Omental fat pad (tissue), 4 donors: ENCODE measurements at places on chromosomes 7 and 10.

GRCh38 chr7:101891936-101892640 lies 74.7 kb downstream of the CUX1 start:
- no peak for DNase-seq

DNA sequence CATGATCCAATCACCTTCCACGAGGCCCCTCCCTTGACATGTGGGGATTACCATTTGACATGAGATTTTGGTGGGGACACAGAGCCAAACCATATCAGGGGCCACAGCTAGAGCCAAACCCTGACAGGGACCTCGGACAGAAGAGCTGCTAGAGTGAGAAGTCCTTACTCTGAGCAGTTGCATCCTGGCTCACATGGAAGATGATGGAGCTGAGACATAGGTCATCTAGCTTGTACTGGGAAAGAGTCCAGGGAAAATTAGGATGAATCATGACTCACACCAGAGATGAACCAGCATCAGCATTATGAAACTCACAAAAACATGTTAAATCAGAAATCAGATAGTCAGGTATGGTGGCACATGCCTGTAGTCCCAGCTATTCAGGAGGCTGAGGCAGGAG lies 12.8 kb upstream of the FMC1 start:
- no peak for DNase-seq

DNA sequence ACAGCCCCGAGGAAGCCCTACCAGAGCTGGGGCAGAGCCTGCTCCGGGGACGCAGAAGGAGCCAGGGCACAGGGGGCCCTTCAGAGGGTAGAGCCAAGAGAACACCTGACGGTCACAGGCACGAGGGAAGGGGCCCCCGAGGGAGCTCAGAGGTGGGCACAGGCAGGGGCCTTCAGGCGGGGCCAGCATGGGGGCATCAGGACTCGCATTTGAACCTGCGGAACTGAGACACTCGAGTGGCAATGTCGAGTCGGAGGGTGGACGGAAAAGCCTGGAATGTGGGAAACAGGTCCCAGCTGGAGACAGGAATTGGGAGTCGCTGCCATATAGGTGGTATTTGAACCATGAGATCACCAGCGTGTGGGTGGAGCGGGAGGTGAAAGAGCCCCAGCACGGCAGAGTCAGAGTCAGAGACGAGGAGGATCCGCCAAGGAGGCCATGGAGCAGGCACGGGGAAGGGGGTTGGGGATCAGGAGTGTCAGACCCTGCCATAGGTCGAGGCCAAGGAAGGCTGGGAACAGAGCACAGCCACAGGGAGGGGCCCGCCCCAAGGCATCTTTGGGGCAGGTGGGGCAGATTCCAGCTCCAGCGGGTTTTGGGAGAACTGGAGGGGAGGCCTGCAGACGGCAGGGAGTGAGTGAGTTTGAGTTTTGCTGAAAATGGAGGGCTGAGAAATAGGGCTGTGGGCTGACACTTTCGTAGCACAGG lies 13.8 kb downstream of the STK32C start:
- no peak for DNase-seq

DNA sequence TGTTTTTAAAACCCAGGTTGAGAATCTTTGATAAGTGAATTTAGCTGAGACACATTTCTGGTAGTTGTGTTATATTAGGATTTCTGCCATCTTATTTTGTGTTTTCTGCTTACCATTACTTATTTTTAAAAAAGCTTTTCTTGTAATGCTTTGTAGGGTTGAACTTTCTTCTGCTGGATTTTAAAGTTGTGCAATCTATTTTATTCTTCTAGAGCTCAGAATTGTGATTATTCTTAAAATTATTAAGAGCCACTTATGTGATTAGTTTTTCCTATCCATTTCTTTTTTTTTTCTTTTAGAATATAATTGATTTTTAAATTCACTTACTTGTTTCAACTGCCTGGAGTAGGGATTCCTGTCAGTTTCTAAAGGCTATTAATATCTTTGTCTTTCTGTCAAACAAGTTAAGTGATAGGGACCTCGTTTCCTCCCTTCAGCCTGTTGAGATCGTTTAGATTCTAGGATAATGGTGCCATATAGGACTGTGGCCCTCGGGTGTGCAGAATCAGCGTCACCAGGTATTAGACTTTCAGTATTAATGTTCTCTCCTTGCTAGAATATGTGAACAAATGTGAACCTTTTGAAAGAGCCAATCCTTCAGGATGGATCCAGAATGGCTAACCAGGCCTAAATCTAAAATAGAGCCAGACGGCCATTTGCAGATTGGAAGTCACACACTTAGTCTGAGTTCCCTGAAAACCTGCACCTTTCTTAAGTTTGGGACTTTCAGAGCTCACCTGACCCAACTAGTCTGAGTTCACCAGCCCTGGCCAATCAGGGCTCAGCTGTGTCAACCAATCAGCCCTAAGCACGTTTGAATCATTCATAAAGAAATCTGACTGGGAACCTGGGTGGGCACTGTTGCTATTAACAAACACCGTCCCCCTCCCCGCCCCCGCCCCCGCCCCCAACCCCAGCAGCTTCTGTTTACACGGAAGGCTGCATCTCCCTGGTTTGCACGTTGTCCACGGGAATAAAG lies 26.2 kb downstream of the CUX1 start:
- DNase-seq, result no peak

GRCh38 chr10:26222563-26222962 lies 6.0 kb downstream of the GAD2 start:
- DNase-seq, result no peak

- DNase-seq, result no peak
These were observed 496.2 kb upstream of the FOXK1 start for GRCh38 chr7:4185721-4186512.

GRCh38 chr7:20323595-20323994 lies 7.1 kb upstream of the ITGB8 start:
- DNase-seq, result no peak

DNA sequence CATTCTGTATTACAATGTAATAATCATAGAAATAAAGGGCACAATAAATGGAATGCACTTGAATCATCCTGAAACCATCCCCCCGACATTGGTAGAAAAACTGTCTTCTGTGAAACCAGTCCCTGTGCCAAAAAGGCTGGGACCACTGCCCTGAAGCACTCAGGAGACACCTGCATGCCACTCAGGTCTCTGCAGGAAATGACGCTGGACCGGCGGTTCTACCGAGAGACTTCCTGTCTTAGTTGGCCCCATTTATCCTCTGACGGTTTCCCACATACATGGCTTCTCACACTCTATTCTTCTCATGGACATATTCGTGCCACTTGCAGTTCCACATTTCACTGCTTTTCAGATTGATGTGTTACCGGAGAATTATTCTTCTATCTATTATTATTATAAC lies 617.5 kb downstream of the SDK1 start:
- no peak for DNase-seq

- DNase-seq, result no peak
These were observed 137.4 kb downstream of the TNS3 start for GRCh38 chr7:47444376-47445098.

DNA sequence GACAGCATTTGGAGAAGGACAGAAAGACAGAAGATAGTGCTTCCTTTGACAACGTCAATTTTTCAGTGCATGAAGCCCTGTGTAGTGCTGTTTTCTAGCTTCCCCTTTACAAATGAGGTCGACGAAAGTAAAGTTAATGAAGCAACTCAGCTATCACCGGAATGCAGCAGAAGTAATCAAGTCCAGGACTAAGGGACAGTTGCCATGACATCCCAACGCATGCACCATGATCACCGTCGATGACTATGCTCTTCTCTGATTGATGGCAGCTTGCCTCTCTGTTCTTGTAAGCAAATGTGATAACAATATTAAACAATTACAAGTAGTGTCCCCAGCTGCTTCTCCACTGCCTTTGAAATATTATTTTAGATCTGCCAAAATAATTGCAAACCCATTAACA lies 205.8 kb downstream of the FRMD4A start:
- no peak for DNase-seq

DNA sequence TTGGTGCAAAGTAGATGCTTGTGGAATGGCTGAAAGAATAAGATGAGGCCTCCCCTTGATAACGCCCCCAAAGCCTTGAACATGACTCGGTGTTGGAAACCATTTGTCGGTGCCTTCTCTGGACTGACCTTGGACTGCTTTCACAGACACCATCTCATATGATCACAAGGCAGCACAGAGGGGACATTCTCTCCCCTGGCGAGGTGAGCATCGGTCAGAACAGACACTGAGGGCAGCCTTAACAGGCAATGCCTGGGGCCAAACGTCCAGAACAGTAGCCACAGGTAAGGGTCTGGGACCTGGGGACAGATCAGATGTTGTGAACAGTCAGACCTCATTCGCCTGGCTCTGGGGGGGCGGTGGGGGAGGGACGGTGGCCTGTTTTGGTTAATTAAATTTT lies 2.8 kb upstream of the TRRAP start:
- DNase-seq, result no peak

DNA sequence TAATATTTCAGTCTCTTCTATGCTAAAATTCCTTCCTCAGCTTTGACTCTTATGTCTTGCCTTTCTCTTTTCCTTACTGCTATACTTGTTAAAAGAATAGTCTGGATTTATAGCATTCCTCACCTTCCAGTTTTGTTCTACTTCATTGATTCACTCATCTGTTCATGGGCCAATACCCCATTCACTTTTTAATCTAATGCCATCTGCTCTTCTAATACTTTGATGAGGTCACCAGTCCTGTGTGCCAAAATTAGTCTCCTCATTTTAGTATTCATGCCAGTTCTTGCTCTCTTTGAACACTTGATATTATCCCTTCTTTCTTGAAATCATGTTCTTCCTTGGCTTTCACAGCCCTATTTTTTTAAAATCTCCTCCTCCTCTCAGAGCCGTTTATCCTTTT lies 19.3 kb downstream of the STK17A start:
- no peak for DNase-seq

DNA sequence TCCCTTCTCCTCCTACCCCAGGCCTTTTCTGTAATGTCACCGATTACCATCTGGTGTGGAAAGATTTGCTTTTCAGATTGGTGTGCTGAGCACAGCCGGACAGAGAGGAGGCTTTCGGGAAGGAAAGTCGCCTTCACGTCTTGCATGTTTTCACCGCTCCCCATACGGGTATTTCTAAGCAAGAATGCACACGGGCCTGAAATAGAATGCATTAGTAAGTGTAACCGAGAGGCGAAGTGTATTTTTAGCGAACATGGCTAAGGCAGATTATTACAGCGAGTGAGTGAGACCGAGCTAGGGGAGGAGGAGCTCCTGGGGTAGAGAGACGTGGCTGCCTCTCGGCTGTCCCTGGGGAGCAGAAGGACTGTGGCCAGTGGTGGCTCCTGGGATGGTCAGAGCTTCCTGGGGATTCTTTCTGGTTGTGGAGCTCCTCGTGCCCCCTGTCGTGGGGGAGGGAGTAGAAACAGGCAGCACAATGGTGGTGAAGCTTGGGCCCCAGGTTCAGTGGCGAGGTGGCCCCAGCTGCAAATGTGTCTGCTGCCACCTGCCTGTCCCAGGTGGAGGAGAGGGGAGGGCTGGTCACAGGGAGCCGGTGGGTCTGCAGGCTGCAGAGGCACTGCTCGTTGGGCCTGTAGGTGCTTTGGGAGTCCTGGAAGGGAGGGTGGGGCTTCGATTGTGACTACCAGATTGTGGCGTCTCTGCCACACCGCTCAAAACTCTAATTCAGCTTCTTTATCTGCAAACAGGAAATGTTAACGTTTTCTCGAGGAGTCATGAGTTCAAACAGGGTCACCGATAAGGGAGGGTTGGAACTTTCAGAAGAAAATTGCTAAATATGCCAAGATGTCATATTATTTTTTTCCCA lies 135.8 kb downstream of the CAMK1D start:
- DNase-seq, result no peak

DNA sequence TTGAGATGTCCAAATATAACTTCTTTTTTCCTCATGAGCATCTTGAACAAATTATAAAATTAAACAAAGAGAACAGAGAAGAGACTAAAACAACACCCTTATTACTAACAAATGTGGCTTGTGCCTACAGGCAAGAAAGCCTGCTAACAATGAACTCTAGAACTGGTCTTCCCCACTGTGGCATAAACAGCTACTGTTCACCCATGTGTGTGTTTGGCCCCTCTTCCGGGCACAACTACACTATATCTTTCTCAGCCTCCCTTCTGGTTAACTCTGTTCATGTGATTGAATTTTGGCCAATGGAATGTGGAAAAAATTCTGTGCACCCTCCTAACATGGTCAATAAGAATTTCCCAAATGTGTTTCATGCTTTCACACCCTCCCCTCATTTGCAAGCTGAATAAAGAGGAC lies 117.0 kb downstream of the KBTBD2 start:
- DNase-seq, result no peak

- DNase-seq, result no peak
These were observed 59.8 kb upstream of the MAGI2 start for GRCh38 chr7:79513261-79513660.

- DNase-seq, result no peak
These were observed 129.7 kb downstream of the PLCE1 start for GRCh38 chr10:94123258-94123995.

- no peak for DNase-seq
These were observed 133.6 kb upstream of the PRKCQ start for GRCh38 chr10:6713716-6714115.

DNA sequence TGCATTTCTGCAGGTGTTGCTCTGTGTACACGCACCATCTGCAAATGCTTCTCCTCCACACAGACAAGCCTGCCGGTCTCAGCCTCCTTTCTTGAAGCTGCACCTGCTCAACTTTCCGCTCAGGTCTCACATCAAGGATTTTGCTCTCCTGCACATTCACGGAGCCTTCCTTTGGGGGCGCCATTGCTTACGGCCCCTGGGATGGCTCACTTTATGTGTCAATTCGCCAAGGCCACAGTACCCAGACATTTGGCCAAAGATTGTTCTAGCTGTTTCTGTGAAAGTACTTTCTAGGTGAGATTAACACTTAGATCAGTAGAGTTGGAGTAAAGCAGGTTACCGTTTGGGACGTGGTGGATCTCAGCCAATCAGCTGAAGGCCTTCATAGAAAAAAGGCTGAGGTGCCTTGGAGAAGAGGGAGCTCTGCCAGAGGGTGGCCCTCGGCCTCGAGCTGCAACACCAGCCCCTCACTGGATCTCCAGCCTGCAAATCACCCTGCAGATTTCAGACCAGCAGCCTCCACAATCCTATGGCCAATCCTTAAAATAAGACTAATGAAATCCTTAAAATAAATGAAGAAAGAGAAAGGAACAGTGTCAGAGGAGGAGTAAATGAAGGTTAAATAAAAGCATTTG lies 39.9 kb upstream of the PPP2R2D start:
- no peak for DNase-seq

DNA sequence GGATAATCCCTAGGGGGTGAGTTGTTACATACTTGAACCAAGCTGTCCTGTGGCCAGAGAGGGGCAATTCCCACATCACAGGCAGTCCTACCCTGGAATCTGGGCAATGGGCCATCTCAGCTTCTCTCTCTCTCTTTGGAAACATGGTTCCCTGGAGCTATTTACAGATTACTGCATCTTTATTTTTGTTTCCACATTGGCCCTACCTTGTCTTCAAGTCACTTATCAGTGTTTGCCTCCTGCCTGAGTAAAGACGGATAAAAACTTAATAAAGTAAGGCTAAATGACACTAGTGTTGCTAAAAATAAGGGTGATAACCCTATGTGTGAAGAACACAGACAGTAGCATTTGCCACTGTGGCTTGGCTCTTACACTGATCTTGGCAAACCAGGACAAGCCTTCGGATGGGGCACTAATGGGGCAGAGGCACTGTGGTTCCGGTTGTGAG lies 228.2 kb downstream of the GFRA1 start:
- DNase-seq, result no peak

GRCh38 chr7:44775383-44776107 lies 20.9 kb upstream of the PPIA start:
- no peak for DNase-seq
